SIG-M5 (cell line): ENCODE measurements at places on chromosomes 12 and 14.
A peak's percentile ranks its signal among the peaks of the same experiment; 100 is the strongest.

DNA sequence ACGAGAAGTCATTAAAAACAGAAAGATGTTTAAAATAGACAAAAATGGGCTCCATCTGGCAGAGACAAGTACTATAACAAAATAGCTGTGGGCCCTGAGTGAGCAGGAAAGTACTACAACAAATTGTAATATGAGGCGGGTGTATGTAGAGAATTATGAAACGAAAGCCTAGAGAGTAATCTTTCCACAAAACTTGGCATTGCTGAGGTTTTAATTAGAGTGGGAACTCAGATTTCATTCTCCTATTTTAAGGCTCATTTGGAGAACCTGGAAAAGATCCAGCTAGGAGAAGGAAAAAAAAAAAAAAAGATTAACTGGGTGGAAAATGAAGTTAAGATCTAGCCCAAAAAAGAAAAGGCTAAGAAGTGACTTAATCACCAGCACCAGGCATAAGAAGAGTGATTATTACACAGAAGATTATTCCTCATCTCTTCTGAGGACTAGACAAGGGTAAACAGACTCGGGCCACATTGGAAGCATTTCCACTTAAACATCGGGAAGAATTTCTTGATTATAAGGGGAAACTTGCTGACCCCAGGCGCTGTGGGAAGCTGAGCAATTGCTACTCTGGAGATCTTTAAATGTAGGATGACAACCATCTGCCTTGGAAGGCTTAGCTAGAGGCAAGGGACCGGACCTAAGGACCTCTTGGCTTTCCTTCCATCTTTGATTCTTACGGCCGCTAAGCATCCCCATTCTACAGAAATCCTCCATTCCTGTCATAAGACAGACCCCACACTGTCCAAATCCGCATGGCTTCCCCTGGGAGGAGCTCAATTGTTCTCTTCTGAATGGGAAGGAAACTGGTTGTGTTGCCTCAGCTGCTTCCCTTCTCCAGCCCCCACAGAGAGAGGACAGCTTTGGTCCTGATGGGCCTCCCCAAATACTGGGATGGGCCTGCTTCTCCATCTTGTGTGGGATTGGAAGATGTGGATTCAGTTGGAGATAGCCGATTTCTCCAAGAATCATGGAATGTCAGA is 40.6 kb downstream of the IGF1 start:
- DNase-seq: no peak

GRCh38 chr12:64701283-64701682 is 57.9 kb downstream of the GNS start:
- no peak for DNase-seq

DNA sequence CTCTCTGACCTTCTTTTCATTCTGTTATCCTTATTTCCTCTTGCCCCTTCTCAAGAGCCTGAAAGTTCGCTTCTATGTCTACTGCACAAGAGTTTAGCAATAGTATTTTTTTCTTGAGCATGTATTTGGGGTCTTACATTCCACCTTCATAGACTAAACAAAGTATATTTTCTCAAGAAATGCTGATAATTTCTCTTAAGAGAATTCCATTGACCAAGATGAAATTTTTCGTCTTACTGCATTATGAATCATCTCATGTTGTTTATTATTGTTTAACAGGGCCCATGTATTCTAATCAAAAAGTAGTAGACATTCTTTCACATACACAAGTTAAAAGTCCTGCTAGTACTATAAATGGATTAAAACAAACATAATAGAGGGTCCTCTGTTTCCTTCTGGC is 219.3 kb downstream of the C12orf50 start:
- DNase-seq: no peak

GRCh38 chr12:54304187-54304810 is 3.5 kb upstream of the NFE2 start:
- DNase-seq: peak; percentile 82

DNA sequence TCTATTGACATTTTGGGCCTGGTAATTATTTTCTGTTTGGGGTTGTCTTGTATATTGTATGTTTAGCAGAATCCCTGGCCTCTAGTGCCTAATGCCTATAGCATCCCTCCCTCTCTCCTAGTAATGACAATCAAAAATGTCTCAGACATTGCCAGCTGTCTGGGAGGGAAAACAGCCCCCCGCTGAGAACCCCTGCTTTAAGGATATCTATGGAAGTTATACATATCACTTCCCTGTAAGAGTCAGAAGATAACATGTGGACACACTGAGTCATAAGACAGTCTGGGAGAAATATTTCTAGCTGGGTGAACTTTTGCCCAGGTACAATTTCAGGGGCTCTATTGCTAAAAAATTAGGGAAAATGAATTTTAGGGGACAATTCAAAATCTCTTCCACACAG is 255.0 kb downstream of the PAWR start:
- DNase-seq: no peak

- no peak for DNase-seq
Observed at GRCh38 chr12:20601668-20602280, 93.4 kb upstream of the SLCO1C1 start.

- no peak for DNase-seq
Observed at GRCh38 chr12:7144414-7145120, 14.4 kb downstream of the CLSTN3 start.

DNA sequence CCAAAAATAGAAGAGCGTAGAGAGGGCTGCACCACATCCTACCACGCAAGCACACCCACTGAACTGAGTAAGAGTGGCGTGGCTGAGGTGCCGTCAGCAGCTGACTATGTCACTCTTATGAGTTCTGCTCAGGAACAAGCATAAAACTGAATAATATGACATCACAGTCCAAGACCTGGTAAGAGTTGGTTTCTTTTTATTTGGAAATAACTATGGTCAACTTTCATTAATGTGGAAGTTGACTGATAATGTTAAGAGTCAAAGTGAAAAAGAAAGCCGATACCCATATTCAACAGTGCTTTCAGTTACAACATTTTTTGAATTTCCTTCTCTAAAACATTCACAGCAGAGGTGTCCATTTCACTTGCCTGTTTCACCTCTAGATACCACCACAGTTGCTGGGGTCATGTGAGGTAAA is 44.6 kb downstream of the GNS start:
- DNase-seq: no peak

GRCh38 chr12:54631988-54632728 is 2.5 kb downstream of the LACRT start:
- DNase-seq: no peak
